Renal pelvis (tissue), 12 donors: ENCODE measurements at places on chromosomes 5 and 9. TPM values are rescaled to one million over a fixed set of nuclear protein-coding genes. Genes with fewer than 3 reads are reported as not detected.

Gene FCHO2
- polyA plus RNA-seq, result 23.7 TPM

Gene IZUMO3
- polyA plus RNA-seq, result not detected

Gene HK3
- polyA plus RNA-seq, result 0.37 TPM

GRCh38 chr9:115593587-115594091, 475.7 kb upstream of the TNC start:
- DNase-seq, result peak; percentile 37

- DNase-seq, result no peak
These were observed 18.7 kb downstream of the CAST start for GRCh38 chr5:96680759-96681470.

DNA sequence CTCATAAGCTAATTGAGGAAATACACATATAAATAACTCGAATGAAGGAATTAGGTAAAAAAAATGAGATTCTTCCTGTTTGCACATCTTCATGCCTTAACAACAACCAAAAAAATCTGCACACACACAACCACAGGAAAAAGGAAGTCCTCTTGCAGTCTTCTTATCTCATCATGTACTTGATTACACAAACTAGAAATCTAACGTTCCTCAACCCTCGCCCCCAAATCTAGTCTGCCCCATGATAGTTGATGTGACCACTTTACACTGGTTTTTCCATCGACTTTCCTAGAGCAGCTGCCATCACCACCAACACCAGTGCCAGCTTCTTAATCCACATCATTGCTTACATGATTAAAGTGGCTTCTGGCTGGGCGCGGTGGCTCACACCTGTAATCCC, 31.2 kb upstream of the RNU6ATAC start:
- no peak for DNase-seq

DNA sequence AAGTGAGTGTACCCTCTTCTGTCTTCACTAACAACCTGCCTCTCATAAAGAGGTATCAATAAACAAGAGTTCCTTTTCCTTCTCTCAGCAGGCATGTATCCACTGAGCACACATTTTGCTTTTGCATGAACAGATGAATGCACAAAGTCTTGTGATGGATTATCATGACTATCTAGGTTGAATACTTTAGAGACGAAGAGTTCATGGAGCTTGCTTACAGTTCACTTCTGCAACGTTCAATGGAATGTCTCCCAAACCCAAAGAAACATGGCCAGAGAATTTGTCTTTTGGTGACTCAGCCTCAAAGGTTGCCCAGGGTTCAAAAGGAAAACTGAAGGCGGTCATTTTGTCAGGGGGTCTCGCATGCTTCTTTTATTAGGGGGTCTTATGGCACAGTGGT, 55.4 kb downstream of the BRINP1 start:
- no peak for DNase-seq

DNA sequence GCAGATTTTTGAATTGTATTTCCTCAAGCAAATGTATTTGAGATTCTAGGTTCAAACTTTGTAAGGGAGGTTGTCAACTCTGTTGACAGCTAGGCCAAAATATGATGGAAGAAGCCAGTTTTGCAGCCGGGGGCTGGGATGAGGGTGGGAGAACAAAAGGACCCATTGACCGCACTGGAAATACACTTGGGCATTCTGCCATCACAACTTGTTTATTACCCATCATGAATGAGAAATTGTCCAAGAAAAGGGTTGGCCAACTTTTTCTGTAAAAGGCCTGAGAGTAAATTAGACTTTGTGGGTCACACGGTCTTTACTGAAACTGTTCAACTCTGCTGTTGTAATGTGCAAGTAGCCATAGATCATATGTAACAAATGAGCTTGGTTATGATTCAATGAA, 221.3 kb upstream of the KLF9 start:
- no peak for DNase-seq
